ENCODE measurements at places on chromosomes 13 and 19. TPM values are rescaled to one million over a fixed set of nuclear protein-coding genes. Genes with fewer than 3 reads are reported as not detected.

ZNF154 gene
- total RNA-seq = 44.0 TPM

BTBD2 gene
- 48.9 TPM for total RNA-seq

DNA sequence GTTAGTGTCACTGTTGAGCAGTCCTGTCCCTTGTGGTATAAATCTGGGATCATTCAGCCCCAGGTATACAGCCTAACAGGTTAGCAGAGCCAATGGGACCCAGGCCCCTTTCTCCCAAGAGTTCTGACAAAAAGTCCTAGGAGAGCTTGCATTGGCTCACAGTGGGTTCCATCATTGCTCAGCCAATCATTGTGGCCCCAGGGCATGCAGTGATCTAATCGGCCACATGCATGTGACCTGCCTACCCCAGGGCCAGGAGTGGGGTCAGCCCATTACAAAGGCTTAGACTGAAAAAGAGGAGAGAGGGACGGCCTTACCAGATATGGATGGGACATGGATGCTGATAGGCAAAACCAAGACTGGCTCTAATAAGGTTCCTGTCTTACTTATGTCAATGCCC lies 41.1 kb downstream of the SPTBN4 start:
- DNase-seq = no peak

DNA sequence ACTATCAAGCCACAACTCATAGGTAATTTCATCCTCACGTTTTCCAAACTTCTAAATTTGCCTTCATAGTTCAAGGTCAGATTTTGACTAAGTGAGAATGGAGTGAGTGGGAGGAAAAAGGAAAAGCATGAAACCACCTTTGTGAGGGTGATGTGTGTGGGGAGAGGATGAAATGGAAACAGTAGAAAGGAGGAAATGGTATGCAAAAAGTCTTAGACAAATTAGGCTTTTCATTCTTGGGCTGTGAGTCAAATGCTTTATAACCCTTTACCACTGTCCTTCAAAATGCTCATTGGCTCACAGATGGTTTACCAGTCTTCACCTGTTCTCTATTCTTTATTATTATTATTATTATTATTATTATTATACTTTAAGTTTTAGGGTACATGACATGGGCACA lies 127.2 kb downstream of the RAP2A start:
- DNase-seq = no peak

GRCh38 chr13:28984825-28985224 lies 164.7 kb downstream of the MTUS2 start:
- DNase-seq = no peak

DNA sequence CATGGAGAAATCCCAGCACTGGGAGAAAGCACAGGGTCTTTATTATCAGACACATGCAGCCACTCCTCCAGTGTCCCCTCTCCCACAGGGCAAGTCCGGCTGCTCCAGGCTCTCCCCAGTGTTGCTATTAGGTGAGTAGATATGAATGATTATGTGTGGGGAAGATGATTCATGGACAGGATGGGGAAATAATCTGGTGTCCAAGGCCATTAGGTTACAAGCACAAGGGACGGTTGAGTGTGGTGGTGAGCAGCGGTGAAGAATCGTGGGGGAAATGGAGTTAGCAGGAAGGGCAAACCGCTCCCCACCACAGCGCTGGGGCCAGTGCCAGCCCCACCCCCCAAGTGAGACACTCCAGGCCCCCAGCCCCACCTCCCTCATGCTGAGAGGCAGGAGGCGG lies 19.0 kb downstream of the CD177 start:
- no peak for DNase-seq

GRCh38 chr13:75443356-75443958 lies 38.5 kb downstream of the TBC1D4 start:
- DNase-seq = no peak

Measured in cerebellum (tissue), 4 donors.